ENCODE measurements at places on chromosomes 7 and 10.

- DNase-seq = no peak
Observed at GRCh38 chr7:74176555-74176954, 2.4 kb downstream of the EIF4H start.

GRCh38 chr7:100490483-100491191 is 6.9 kb downstream of the NYAP1 start:
- DNase-seq = no peak

- no peak for DNase-seq
Observed at GRCh38 chr10:10326116-10326515, 691.6 kb upstream of the CELF2 start.

- no peak for DNase-seq
Observed at GRCh38 chr7:155833651-155834050, 21.4 kb upstream of the SHH start.

DNA sequence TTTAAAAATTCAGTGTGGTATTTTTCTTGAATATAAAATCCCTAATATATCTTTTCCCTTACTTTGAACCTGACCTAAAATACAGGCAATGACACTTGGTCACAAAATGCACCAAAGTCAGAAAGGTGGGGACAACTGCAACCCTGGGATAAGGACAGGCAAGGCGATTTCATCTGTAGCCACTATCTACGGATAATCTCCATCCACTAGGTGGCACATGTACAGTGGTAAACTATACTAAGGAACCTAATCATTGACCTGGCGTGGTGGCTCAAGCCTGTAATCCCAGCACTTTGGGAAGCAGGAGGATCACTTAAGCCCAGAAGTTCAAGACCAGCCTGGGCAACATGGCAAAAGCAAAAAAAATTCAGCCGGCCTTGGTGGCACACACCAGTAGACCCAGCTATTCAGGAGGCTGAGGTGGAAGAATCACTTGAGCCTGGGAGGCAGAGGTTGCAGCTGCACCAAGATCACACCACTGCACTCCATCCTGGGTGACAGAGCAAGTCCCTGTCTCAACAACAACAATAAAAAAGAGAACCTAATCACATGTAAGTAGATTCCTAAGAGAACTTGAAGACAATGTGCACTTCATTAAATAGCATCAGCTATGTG is 98.9 kb downstream of the KMT2C start:
- DNase-seq = no peak

- no peak for DNase-seq
Observed at GRCh38 chr10:14858338-14858960, 20.2 kb upstream of the SUV39H2 start.

DNA sequence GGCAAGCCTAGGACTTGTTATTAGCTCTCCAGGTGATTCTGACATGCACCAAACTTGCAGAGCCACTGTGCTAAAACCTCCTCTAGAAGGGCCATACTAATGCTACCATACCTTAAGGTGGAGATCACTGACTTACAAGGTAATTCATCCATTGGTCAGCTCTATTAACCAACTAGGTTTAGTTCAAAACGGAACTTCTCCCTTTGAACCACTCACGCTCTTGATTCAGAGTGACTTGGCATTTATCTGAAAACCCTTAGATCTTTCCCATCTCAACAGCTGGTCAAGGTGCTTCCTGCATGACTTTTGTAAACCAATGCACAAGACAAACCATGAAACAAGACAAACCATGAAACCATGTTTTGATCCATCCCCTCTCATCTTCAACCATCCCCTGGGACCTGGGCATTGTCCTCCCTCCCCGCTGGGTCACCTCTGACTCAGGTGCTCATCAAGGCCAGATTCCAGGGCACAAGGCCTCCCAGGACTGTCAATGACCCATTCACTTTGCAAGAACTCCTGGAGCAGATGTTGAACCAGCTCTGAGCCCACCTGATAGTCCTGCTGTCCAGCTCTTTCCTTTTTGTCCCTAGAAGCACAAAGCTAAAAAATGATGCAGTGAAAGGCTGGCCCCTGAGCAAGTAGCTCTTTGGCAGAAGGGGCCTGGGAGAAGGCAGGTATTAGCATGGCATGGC is 18.8 kb downstream of the IMPDH1 start:
- DNase-seq = no peak

DNA sequence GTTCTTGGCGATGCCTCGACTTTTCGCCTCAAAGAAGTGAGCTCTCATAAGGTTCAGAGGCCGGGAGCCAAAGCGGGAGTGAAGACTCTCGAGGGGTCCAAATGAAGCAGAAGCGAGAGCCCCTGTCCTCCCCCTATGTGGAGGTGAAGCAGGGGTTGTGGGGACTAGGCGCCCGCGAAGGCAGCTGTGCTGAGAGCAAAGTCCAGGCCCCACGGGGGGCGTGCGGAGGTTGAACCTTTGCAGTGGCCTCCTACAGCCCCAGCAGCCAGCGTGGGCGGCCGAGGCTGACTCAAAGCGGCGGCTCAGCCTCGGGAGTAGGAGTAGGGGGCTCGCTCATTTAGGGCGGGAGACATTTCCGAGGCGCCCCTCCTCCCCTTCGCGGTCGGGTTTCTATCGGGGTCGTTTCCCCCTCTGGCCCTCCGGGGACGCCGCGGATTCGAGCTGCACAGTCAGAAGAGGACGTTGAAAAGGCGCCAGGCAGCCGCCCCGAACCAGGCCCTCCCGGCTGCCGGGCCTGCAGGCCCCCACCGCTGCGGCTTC is 553 bp upstream of the ADD3 start:
- no peak for DNase-seq

DNA sequence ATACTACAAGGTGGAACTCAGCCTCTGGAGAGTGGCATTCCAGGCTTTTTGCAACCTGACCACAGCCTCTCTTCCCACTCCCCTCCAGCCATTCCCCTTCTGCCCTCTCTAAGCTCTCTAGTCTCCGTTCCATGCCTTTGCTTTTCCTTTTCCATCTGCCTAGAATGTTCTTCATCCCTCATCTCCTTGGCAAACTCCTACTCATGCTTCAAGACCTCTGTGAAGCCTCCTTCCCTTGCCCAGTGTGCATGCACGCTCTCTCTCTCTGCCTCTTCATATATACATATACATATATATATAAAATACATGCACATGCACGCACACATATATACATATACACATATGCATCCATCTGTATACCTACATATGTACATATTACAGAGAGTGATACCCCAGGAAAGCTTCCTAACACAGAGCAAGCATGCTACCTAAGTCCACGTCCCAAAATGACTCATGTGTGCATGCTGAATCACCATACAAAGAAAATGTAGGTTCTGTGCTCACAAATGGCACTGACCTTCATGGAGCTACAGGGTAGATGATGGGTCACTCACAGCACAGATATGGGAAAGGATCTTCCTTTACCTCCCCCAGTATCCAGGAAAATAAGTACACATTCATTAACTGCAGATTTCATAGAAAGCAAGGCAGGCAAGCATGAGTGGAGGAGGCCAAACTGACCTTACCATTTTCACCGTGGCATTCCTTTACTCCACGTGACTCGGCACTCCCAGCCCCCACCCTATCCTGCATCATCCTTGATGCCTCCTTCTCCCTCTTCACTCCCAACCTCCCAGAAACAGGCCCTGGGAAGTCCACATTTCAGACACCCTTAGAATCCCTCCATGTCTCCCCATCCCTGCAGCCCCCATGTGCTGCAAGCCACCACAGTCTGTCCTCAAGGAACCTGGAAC is 238.4 kb upstream of the ZMIZ1 start:
- DNase-seq = no peak

GRCh38 chr7:155053002-155053401 is 17.1 kb upstream of the HTR5A start:
- no peak for DNase-seq

DNA sequence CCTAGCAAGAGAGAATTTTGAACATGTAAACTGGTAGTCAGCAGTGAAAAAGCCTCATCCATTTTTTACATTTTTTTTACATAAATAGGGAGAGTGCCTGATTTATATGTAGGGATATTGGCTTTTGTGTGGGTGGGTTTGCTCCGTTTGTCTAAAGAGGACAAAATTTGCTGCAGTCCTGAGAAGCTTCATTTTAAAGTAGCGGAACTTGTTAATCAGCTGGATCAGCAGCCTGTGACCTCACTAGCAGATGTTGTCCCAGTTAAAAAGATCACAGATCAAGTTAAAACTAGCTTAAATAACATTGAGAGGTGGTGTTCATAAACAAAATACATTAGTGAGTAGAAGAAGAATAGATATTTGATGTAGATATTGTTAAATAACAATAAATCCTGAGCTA is 2.6 kb downstream of the ATRNL1 start:
- DNase-seq = no peak

GRCh38 chr10:79937701-79938151 is 11.2 kb downstream of the SFTPD start:
- no peak for DNase-seq

DNA sequence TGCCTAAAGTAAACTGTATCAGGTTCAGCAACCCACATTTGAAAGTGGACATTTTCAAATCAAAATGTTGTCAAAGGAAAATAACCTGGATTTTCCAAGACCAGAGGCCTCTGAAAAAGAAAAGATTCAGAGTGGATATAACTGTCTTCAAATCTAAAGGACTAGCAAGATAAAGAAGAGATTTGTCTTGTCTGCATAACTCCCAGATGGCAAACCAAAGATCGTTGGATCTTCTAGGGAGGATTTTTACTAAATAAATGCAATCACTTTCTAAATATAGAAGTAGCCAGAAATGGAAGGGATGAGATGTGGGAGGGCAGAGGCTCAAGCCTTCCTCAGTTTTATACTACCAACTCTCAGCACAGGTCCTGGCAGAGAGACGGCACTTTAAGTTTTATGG is 39.0 kb downstream of the CABCOCO1 start:
- DNase-seq = no peak

- DNase-seq = no peak
Observed at GRCh38 chr10:107163076-107163855, 1.2 kb downstream of the SORCS1 start.

DNA sequence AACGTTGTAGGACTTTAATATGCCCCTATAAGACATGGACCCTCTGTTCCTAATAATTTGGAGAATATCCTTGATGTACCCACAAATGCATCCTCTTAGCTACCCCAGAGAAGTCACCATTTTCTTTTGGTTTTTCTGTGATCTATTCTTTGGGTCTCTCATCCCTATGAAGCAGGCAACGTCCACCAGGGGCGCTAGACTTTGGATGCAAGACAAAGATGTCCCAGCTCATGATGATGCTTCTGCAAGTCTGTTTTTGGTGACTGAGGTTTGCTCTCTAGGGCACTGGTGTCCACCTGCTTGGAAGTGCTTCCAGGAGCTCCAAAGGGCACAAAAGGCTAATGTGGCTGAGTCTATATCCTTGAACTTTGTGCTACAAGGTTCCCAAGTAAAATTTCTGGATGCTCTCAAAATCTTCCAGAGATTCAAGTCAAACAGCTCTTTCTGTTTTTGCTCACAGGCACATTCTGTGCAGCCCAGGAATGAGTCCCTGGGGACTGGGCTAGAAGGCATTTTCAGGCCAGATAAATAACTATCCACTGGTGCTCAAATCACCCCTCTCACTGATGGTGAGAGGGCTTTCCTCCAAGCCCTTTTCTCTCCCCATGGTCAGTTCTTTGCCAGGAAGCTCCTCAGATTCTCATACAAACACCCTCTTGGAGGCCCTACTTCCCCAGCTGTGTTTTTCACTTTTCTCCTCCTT is 166.4 kb downstream of the C7orf25 start:
- DNase-seq = no peak

- no peak for DNase-seq
Observed at GRCh38 chr10:78742730-78743615, 325.8 kb upstream of the ZMIZ1 start.

- no peak for DNase-seq
Observed at GRCh38 chr10:31187607-31188210, 131.3 kb upstream of the ZEB1 start.

GRCh38 chr10:84811113-84811512 is 482.7 kb downstream of the CCSER2 start:
- no peak for DNase-seq

GRCh38 chr7:104039363-104039762 is 49.9 kb upstream of the RELN start:
- no peak for DNase-seq

GRCh38 chr7:135933509-135934188 is 43.5 kb downstream of the MTPN start:
- no peak for DNase-seq

GRCh38 chr7:1312136-1313070 is 79.7 kb downstream of the UNCX start:
- DNase-seq = no peak

DNA sequence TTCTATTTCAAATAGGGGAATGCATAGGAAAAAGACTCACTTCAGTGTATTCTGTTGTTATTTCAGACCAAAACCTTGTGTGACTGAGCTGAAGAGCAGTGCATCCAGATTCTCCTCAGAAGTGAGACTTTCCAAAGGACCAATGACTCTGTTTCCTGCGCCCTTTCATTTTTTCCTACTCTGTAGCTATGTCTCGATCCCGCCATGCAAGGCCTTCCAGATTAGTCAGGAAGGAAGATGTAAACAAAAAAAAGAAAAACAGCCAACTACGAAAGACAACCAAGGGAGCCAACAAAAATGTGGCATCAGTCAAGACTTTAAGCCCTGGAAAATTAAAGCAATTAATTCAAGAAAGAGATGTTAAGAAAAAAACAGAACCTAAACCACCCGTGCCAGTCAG is 12.0 kb downstream of the TET1 start:
- no peak for DNase-seq

GRCh38 chr10:49388161-49388560 is 7.7 kb downstream of the DRGX start:
- no peak for DNase-seq

DNA sequence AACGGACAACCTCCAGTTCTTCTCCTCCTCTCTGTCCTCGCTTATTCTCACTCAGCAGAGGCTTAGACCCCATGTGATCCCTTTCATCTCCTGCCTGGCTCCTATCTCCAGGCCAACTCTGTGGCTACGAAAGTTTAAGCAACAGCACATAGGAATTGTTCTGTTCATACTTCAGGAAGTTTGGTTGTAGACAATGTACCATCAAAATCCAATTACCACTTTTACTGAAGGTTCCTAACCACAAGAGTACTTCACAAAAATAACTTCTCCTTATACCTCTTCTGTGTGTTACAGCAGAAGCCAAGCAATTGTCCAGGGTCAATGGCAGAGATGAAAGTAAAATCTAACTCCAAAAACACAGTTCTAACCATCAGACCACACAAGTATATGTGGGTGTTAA is 80.0 kb downstream of the SLC25A13 start:
- no peak for DNase-seq

GRCh38 chr10:126336801-126337200 is 51.5 kb downstream of the ADAM12 start:
- no peak for DNase-seq

- no peak for DNase-seq
Observed at GRCh38 chr7:29883462-29884398, 77.4 kb downstream of the WIPF3 start.

- no peak for DNase-seq
Observed at GRCh38 chr7:111867348-111867931, 305.1 kb upstream of the IMMP2L start.

DNA sequence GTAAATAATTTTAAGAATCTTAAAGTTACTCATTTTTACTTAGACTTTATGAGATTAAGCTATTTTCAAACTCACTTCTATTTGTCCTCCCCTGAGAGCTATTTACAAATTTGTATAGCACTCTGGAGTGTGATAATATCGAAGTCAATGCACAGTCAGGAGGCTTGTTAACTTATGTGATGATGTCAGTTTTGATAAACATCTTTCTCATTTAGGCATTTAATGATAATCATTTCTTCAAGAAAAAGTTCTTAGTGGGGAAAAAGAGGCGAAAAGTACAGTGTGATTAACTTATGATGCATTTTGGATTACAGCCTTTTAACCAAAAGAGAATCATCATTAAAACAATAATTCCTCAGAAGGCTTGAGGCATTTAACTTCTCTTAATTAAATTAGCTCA is 468.6 kb downstream of the AUTS2 start:
- no peak for DNase-seq
